GM13976 (cell line): ENCODE measurements at places on chromosomes 5 and 9.

- no peak for DNase-seq
Measured at GRCh38 chr5:137595396-137596079, 96.4 kb upstream of the SPOCK1 start.

- no peak for DNase-seq
Measured at GRCh38 chr5:85311536-85311935, 926.9 kb upstream of the EDIL3 start.

DNA sequence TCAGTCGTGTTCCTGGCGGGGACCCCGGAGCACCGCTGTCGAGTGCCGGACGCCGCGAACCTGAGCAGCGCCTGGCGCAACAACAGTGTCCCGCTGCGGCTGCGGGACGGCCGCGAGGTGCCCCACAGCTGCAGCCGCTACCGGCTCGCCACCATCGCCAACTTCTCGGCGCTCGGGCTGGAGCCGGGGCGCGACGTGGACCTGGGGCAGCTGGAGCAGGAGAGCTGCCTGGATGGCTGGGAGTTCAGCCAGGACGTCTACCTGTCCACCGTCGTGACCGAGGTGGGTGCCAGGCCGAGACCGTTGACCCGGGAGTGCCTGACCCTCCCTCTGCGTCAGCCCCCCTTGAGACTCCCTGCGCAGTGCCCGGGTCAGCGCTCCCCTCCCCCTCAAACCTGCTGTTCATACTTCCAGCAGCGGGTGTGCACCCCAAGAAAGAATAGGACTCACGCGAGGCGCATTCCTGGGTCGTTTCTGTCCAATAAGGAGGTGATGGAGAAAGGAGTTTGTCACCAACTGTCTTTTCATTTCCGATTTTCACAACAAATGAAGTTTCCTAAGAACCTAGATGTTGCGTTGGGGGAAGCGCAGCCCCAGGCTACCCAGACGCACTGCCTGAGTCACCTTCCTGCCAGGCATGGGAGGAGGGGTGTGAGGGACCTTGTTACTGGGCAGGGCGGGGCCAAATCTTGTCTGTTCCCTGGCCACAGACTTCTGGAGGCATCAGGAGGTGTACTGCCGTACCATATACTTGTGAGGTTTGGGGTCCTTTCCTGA, 722 bp downstream of the SLC22A4 start:
- DNase-seq = no peak

DNA sequence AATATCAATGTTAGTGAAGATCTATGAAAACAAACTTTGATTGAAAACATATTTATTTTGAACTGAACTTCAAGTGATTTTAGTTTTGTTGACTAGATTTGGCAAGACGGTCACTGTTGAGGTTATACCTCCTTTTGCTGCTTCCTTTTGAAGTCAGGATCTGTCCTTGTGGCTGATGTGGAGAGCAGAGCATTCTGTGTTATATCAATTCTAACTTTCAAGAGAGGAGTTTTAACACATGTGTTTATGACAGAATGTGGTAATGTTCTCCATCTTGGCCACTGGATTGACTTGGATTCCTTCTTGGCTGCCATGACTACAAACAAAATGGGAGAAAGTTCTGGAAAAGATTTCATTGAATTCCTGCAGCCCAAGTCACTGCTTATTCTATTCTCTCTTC, 104.0 kb upstream of the ACTBL2 start:
- no peak for DNase-seq

- DNase-seq = no peak
Measured at GRCh38 chr5:142184988-142185387, 76.4 kb downstream of the NDFIP1 start.

GRCh38 chr5:137316346-137316736, 182.8 kb downstream of the SPOCK1 start:
- DNase-seq = no peak

GRCh38 chr5:138699482-138699881, 53.7 kb upstream of the CTNNA1 start:
- no peak for DNase-seq

DNA sequence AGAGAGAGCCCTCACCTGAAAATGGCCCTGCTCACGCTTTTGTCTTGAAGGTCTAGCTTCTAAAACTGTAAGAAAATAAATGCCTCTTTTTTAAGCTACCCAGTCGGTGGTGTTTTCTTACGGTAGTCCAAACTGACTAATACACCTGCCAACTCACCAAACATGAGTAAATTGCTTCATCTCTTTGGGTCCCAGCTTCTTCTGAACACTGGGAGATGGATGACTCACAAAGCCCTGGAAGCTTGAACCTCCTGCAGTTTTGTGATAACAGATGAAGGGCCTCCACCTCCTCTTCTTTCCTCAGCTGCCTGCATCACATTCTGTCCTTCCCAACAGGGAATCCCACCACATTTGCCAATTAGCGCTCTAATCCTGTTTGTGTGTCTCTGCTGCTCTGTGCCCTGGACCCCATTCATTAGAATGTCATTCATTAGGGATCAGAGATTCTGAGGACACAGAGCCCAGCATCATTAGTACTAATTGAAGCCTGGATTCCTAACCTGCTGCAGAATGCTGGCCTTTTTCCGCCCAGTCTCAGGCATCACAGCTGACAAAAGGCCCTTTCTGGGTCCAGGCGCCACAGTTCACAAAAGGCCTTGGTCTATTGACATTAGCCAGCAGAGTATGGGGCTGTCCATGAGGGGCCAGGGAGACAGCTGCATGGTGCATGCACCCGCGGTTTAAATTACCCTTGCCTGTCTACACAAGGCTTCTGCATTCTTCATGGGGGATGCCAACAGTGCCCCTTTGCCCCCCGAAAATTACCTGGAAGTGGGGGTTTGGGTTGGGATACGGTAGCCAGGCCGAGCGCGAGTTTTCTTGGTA, 349.3 kb downstream of the SEMA5A start:
- DNase-seq = no peak

- peak; percentile 33 for DNase-seq
Measured at GRCh38 chr5:9362600-9362999, 183.3 kb downstream of the SEMA5A start.

DNA sequence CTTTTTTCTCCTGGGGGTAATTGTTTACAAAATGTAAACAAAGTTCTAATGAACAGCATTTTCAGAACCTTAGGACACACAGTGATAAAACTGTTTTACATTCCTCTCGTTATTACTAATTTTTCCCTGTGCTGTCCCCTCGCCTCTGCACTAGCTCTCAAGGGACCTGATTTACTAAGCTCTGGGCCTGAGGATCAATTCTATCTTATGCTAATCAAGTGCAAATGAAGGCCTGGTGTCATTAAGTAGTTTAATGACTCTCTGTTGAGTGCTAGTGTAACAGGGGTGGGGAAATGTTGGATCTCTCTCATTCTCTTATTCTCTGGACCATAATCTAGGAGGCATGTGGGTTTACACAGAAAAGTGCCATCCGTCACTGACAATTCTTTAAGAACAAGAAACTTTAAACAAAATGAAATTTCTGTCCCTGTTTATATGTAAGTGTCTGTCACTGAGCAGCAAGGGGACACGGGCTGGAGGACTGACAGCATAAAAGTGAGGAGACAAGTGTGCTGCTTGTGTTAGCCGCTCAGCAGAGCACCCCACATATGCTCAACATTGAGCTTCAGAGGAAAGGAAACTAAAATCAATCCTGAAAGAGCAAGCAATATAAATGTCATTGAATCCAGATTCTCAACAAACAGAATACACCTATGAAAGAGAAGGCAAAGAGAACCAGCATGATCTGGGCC, 115.4 kb downstream of the WDR41 start:
- no peak for DNase-seq

DNA sequence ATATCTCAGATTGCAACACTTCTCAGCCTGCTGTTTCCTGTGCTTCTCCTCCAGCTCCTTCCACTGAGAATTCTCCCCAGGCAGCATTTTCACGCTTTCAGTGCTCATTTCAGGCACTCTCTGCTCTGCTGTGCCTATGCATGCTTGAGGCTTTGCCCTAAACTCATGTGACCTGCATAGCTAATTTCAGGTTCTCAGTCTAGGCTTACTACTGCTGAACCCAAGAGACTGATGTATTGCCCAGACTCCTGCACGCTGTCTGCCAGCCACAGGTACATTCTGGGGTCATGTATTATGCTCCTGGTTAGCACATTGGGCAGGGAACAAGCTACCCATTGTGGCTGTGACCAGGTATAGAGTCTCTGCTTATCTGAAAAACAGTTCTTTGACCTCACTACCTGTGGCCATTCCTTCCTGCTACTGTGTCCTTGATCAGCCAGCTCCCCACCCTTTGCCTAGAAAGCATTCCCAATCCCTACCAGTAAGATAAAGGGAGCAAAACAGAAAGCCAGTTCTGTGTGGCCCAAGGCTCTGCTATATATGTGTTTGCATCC, 34.7 kb downstream of the PIP5K1B start:
- DNase-seq = no peak

- DNase-seq = no peak
Measured at GRCh38 chr9:99172124-99173091, 49.3 kb downstream of the ALG2 start.

DNA sequence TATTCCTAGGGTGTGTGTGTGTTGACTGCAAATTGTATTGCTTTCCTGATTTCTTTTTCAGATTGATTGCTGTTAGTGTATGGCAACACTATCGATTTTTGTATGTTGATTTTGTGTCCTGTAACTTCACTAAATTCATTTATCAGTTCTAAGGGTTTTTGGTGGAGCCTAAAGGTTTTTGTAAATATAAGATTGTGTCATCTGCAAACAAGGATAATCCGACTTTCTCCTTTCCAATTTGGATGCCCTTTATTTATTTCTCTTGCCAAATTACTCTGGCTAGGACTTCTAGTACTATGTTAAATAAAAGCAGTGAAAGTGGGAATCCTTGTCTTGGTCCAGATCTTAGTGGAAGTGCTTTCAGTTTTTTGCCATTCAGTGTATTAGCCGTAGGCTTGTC, 340.9 kb upstream of the KLF4 start:
- DNase-seq = no peak

- peak; percentile 47 for DNase-seq
Measured at GRCh38 chr5:160439205-160439600, 17.5 kb downstream of the PTTG1 start.

DNA sequence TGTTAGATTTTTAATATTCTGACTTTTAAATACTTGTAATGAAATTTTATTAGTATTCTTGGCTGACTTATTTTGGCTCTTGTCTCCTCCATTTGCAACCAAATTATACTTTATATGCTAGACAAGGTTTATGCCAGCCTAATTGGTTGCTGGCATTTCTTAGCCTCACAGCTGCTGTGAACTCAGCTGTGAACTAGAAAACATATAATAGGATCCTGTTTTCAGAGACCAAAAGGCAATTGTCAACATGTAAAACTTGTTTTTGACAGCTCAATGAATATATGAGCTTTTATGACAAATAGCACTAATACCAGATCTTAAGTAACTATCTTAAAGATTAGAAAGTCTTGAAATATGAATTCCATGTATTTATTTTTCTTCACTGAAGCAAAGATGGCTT, 25.9 kb downstream of the KIF2A start:
- DNase-seq = no peak

GRCh38 chr9:26789959-26790358, 102.6 kb downstream of the CAAP1 start:
- no peak for DNase-seq

DNA sequence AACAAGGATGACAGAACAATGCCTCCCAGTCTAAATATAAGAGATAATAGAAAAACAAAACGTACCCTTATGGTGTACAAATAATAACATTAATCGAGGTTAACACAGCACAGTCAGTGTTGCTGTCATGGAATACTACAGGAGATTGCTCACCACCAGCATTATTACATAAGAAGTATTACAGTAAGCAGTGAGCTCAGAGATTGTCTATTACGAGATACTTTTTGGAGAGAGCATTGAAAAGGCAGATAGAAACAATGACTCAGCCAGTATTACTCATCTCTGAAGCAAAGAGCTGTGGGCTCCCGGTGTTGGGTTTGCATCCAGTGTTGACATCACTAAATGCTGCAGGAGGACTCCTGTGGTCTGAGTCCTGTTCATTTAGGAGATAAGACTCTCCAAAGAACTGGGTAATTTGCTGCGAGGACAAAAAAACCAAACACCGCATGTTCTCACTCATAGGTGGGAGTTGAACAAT, 191.9 kb upstream of the SEMA6A start:
- DNase-seq = peak; percentile 57

GRCh38 chr5:17916446-17916845, 282.2 kb downstream of the TAF11L14 start:
- no peak for DNase-seq

GRCh38 chr9:133823189-133824105, 85.3 kb upstream of the SARDH start:
- peak; percentile 77 for DNase-seq

- no peak for DNase-seq
Measured at GRCh38 chr5:123028222-123028621, 8.3 kb downstream of the PPIC start.

DNA sequence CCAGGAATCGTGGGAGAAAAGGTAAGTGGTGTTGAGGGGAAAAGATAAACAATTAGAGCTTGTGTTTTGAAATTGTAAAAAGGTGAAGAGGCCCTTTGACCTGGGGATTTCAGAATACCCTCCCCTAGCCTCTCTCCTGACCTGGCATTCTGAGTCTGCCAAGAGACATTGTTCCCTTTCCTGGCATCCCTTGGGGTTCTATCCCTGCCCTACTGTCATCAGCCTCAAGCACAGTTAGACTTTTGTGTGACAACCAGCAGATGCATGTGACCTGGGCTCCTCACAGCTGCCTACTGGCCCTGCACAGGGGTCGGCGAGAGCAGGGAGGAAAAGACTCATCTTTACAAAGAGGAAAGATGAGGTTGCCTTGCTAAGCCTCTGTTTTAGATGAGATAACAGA, 72.2 kb upstream of the ORM1 start:
- no peak for DNase-seq

GRCh38 chr9:14585730-14586473, 107.3 kb downstream of the ZDHHC21 start:
- DNase-seq = peak; percentile 51

- no peak for DNase-seq
Measured at GRCh38 chr5:1883925-1884677, 1.4 kb upstream of the IRX4 start.

DNA sequence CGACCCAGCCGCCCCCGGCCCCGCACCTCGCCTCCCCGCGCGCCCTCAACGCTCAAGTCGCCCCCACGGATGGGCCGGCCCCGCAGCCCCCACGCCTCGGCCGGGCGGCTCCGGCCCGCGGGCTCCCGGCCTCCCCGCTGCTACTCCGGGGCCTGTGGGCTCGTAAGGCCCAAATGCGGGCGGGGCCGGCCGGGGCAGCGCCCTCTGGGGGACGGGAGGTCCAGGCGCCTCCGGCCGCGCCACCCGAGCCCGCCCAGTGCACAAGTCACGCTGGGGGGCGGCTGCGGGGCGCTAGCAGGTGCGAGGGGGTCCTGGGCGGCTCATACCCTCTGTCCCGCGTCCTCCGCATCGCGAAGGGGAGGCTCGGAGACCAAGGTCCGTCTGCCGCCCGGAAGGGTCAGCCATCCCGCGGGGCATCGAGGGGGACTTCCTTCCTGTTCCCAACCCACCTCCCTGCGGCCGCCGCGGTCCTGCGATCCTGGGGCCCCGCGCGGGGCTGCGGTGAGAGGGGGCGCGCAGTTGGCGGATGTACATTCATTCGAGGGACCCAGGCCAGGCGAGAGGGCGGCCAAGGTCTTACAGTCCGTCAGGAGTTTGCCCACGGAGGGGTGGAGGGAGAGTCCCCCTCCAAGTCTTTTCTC, at the start of gene CIZ1:
CIZ1 (minus strand) TSS at position 167 of the 641 bp plus-strand sequence. CDS start 715 bp downstream, outside the sequence.
- DNase-seq = peak; percentile 95

- no peak for DNase-seq
Measured at GRCh38 chr5:66713998-66714397, 117.8 kb downstream of the MAST4 start.
